ENCODE measurements at places on chromosomes 13 and 19.

- DNase-seq, result no peak
Measured at GRCh38 chr19:30439310-30439709, 67.1 kb downstream of the ZNF536 start.

- no peak for DNase-seq
Measured at GRCh38 chr13:109781384-109782065, 4.9 kb downstream of the IRS2 start.

DNA sequence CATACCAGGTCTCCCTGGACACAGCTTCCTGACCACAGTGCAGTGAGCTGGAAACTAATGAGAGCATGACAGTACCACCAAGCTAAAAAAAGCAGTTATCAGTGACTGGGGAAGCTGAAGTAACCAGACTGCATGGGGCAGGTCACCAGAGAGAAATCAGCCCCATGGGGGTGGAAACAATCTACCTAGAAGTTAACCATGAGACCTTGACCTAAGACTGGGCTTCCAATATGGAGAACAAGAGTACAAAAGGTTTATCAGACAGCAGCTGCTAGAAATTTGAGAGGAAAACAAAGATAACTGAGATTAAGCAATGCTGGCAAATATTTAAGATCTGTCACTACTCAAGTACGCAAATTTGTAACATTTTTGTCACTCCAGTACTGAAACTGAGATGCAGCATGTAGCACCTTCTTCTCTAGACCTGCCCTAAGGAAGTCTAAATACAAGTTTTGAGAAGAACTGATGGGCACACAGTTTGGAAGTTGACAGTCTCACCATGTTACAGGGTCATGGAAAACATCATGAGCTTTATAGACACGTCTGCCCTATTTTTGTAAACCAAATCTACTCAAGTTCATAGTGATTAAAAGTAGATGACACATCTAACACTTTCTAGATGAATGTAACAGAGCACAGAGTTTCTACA is 2641.8 kb upstream of the PCDH20 start:
- no peak for DNase-seq

DNA sequence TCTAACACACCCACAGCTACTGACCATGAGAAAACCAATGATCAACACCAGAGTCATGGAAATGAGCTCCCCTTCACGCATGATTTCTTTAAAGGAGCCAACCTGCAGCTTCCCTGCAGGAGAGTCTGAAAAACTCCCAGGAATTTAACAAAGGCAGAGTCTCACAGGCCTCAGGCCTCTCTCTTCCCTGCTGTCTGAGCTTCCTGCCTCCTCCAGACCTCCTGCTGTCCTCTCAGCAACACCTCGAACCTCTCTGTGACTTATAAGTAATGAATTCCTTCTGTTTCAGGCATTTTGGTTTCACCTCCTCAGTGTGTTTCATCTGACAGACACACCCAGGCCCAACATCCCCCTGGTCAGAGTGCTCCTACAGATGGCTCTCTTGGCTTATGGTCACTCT is 1044.4 kb downstream of the UQCRFS1 start:
- no peak for DNase-seq

DNA sequence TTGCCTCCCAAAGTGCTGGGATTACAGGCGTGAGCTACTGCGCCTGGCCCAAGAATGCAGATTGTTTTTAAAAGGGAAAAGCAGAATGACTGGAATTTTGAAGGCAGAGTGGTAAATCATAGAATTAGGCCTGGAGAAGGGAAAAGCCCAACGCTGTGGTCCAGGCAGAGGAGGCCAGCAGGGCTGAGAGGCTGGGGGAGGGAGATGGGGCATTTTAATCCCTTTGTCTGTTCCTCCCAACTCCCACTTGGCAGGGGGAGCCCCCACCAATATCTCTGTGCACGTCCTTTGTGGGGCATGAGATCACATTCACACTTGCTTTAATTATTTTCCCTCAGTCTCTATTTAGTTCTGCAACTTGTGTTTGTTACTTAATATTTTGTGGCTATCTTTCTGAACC is 54.4 kb upstream of the RANBP3 start:
- DNase-seq, result no peak

DNA sequence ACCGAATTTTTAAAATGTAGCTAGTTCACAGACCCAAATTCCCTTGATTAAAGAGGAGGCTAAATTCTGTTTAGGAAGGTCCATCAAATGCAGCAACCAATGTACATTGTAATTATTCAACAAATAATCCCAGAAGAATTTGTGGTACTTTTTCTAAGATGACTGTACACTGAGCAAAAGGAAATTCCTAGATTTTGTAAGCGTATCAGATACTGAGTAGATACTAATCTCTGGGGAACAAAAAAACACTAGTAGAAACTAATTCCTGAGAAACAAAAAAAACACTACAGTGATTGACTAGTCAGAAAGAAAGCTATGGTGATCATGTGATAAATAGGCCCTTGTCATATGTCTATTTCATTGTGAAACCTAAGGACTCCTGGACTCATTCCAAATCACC is 246.1 kb downstream of the PCDH17 start:
- DNase-seq, result no peak

- no peak for DNase-seq
Measured at GRCh38 chr19:8643860-8644653, 13.6 kb downstream of the NFILZ start.

GRCh38 chr19:27892500-27892899 is 1320.5 kb downstream of the UQCRFS1 start:
- no peak for DNase-seq

DNA sequence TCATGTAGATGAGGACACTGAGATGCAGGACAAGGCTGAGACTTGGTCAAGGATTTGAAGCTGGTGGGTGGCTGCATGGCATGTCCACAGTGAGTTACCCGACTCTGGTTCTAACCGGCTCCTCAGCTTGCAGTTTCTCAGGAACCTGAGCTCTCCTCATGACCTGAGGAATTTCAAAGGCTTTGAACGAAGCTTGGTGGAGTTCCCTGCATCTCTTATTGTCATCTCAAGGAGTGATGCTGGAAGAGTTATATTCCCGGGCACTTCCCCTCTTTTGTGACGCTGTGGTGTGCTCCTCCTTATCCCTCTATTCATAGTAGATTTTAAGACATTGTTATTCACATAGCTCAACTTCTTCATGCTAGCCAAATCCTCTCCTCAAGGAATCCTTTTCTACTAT is 500.1 kb upstream of the HTR2A start:
- no peak for DNase-seq

GRCh38 chr19:45244133-45244794 is 943 bp downstream of the EXOC3L2 start:
- no peak for DNase-seq

- no peak for DNase-seq
Measured at GRCh38 chr13:99258210-99258860, at the start of gene GPR18. Gene GPR18 (minus strand): TSS chr13:99258379. CDS start chr13:99255872, 2,507 bp downstream.

DNA sequence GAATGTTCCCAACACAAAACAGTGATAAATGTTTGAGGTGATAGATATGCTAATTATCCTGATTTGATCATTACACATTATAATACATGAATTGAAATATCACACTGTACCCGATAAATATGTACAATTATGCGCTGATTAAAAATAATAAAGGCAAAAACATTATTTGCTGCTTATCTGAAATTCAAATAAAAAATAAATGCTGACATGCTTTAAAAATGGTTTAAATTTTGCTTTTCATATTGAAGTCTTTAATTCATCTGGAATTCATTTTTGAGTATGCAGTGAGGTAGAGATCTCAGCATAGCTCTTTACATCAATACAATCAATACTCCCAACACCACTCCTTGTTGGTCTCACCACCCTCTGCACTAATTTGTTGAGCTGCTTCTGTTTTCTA is 330.8 kb downstream of the NALCN start:
- no peak for DNase-seq

DNA sequence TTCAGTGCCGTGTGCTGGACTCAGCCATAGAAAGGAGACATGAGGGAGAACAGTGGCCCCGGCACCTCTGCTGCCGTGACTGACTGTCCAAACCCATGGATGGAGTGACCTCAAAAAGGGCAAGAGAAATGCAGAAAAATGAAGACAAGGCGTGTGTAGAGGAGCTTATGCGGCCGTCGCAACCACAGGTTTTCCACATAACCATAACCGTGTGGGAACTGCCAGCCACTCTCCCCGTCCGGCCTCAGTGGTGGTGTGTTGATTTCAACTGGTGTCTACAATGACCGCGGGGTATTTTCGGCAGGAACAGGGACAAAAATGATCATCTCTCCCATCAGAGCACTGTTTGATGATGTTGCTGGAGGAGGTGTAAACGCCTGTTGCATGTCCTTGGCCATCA is 42.9 kb upstream of the F7 start:
- no peak for DNase-seq

- DNase-seq, result no peak
Measured at GRCh38 chr19:33749619-33750175, 47.0 kb upstream of the KCTD15 start.

GRCh38 chr13:97348569-97349100 is 85.3 kb upstream of the RAP2A start:
- no peak for DNase-seq

DNA sequence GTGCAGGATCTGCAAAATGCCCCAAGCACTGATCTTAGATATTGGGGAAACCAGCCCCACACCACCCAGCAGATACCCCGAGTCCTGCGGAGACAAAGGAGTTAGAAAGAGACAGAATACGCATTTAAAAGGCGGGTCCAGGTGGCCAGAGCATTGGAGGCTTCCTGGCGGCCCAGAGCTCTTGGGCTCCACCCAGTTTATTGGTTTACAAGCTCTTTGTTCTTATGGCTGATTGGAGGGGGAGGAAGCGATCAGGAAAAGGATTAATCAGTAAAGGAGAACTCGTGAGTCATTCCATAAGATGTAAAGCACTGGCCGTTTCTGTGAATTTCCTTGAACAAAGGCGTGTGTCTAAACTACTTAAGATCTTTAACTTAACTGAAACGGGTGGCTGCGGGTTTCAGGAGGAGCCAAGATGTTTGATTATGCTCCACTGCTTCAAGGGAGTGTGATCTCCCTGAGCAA is 926 bp downstream of the ZNF587 start:
- no peak for DNase-seq

GRCh38 chr13:46662690-46663089 is 109.7 kb downstream of the LRCH1 start:
- no peak for DNase-seq

DNA sequence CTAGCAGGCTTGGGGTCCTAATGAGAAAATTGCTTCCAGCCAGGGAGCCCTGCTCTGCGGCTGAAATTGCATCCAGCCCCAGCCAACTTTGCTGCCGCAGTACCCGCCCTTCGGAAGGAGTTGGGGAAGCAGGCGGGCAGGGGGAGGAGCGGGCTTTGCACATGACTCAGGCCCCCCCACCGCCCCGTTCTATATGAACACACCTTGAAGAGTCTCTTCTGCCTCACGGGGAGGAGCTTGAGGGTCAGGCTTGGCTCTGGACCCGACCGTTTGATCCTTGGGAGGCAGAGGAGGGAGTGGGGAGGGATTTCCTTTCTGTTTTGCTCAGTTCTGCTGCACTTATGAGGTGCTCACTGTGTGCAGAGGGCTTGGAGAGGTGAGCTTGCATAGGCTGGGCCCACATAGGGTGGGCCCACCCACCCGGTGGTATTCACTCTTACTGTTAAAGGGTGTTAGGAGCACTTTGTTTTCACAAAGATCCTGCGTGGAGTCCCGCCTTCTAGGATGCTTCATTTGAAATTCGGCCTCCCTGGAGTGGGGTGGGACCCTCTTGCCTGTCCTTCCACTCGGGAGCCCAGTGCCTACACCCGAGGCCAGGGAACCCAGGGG is 46.5 kb downstream of the LYL1 start:
- no peak for DNase-seq

GRCh38 chr13:94487043-94487442 is 7.6 kb upstream of the DCT start:
- DNase-seq, result no peak

GRCh38 chr13:80726868-80727267 is 385.9 kb upstream of the SPRY2 start:
- DNase-seq, result no peak

- no peak for DNase-seq
Measured at GRCh38 chr13:95948656-95949055, 104.5 kb downstream of the UGGT2 start.

- no peak for DNase-seq
Measured at GRCh38 chr13:90084684-90085290, 1262.7 kb upstream of the MIR17HG start.

- no peak for DNase-seq
Measured at GRCh38 chr19:2774953-2775555, 8.0 kb downstream of the SGTA start.

DNA sequence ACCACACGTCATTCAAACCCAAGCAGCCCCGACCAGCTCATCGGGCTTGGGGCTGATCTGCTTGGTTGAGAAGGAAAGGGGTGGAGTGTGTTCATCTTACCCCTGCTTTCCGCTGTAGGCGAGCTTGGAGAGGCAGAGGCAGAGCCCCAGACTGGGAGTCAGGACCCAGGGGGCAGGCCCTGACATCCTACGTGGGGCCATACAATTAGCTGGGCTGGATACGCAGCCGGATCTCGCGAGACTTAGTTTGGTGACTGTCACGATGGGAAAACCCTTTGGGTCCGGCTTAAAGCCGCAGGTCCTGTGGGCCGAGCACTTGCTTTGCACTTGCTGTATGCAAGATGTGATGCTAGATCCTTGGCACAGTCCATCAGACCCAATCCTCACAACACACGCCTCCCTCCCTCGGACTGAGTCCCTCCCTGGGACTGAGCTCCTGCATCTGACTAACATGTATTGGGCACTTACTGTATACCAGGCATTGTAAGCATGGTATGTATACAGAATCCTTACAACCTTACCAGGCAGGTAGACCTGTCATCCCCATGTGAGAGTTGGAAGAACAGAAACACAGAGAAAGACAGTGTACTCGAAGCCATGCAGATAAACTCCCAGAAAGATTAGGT is 3.7 kb downstream of the CEACAM16 start:
- DNase-seq, result no peak

GRCh38 chr19:47447470-47448359 is 24.0 kb downstream of the SLC8A2 start:
- no peak for DNase-seq

GRCh38 chr13:32060401-32060878 is 28.9 kb downstream of the FRY start:
- no peak for DNase-seq

DNA sequence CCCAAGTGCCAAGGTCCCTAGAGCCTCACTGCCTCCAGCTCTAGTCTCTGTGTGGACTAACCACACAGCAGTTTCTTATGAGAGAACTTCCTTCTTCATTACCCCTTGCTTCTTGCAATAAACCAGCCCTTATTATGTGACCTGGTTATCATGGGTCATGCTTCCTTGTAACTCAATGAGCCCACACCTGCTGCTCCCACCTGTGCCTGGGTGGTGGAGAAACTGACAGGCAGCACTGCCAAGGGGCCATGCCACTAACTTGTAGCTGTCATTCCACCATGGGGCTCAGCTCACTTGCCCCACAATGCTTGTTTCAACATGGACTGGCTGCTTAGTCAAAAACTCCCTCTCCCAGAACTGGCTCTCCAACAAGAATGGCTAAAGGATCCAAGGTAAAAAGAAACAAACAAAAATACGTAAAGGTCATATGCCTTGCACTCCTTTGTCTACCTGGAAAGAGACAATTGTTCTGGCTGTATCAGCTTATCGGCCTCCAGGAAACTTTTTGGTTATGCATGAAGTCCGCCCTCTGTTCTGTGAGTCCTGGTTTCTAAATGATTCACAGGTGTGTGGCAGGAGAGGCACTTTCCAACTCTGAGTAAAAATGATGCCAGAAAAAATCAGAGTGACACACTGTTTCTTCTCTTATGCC is 446.4 kb downstream of the COG6 start:
- DNase-seq, result no peak

- no peak for DNase-seq
Measured at GRCh38 chr13:88189728-88190127, 518.6 kb downstream of the SLITRK5 start.
